ENCODE measurements at places on chromosomes 6 and 20.

DNA sequence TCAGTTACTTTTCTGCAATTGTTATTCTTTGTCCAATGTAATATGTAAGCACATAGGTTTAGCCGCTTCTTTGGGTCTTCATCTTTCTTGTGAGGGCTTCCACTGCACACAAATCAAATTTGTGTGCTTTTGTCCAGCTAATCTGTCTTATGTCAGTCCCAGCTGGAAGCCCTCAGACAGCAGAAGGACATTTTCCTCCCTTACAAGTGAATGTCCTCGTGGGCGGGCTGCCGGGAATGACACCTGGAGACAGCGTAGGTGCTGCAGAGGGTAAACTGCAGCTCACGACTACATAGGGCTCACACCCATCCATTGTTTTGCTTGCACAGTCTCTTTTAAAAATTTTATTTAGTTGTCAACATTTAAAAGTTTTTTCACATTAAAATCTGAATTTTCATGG, 24.6 kb upstream of the PPP1R14C start:
- DNase-seq, result no peak
- H3K36me3 ChIP-seq, result no peaks in the 10 kb centered on the region
- H3K4me1 ChIP-seq, result no peaks in the 10 kb centered on the region
- H3K27ac ChIP-seq, result no peak overlapping the region
- H3K4me3 ChIP-seq, result no peak overlapping the region

GRCh38 chr6:32182555-32182981, 1.5 kb downstream of the AGER start:
- H3K27ac ChIP-seq, result no peak overlapping the region
- no peak for DNase-seq
- H3K4me1 ChIP-seq, result peaks cover 9% of the 10 kb centered on the region
- no peaks in the 10 kb centered on the region for H3K27me3 ChIP-seq
- H3K4me3 ChIP-seq, result no peak overlapping the region

DNA sequence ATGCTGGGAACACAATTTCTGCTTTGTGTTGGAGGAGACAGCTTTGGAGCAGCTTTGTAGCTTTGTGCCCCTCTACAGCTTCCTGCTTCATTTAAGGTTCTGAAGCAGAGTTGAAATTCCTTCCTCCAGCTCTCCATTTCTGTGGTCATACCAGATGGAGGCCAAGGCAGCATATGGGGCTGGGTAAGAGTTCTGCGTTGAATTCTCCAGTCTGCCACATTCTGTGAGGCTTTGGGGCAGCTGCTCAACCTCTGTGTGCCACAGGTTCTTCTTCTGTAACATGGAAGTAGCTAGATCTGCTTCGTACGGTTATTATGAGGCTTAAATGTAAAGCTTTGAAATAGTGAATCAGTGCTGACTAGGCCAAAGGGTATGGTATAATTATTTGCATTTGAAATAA, 2.9 kb upstream of the TRIM26 start:
- peaks cover 22% of the 10 kb centered on the region for H3K4me1 ChIP-seq
- H3K4me3 ChIP-seq, result no peak overlapping the region
- no peaks in the 10 kb centered on the region for H3K36me3 ChIP-seq
- no peak overlapping the region for H3K27ac ChIP-seq
- peaks cover 7% of the 10 kb centered on the region for H3K27me3 ChIP-seq

DNA sequence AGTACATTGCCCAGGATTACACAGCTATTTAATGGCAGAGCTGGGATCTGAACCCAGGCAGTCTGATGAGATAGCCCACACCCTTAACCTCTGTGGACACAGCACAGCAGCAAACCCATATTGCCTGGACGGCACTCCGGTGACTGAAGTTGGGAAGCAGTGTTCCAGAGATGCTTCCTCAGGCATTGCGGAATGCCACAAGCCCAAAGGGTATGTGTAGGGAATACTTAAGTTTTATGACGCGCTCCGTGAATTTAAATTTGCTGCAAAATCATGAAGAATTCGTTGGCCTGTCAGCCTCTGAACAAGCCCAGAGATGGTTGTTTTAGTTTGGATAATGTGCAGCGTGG, 46.4 kb downstream of the PSMG4 start:
- H3K4me1 ChIP-seq, result no peaks in the 10 kb centered on the region
- no peaks in the 10 kb centered on the region for H3K27me3 ChIP-seq
- H3K4me3 ChIP-seq, result no peak overlapping the region
- no peak for DNase-seq
- peaks cover 4% of the 10 kb centered on the region for H3K36me3 ChIP-seq

DNA sequence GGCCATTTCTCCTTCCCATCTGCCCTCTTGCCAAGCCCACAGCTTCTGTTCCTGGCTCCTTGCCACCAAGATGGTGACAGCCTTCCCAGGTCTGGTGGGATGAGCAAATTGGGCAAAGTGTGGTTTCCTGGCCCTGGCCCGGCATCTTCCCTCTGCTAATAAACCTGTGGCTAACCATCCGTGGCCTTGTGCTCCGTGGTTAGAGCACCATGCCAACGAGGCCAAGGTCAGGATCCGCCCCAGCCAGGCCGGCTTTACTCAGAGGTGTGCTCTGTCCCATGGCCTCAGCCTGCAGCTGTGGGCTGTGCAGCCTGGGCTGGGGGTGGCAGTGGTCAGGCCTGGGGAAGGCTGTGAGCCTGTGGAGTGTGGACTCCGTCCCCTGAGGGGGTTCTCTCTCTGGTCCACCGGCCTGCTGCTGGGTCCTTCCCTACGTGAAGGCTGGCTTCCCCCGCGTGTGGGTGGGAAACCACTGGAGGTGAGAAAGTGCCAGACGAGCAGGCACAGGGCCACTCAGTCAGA, 117.4 kb downstream of the VEGFA start:
- no peak overlapping the region for H3K4me3 ChIP-seq
- 0 out of 2 replicates have a peak, but pooled peaks cover 4% of the 10 kb centered on the region for H3K27me3 ChIP-seq
- H3K4me1 ChIP-seq, result peaks cover 16% of the 10 kb centered on the region
- H3K27ac ChIP-seq, result no peak overlapping the region
- DNase-seq, result no peak

DNA sequence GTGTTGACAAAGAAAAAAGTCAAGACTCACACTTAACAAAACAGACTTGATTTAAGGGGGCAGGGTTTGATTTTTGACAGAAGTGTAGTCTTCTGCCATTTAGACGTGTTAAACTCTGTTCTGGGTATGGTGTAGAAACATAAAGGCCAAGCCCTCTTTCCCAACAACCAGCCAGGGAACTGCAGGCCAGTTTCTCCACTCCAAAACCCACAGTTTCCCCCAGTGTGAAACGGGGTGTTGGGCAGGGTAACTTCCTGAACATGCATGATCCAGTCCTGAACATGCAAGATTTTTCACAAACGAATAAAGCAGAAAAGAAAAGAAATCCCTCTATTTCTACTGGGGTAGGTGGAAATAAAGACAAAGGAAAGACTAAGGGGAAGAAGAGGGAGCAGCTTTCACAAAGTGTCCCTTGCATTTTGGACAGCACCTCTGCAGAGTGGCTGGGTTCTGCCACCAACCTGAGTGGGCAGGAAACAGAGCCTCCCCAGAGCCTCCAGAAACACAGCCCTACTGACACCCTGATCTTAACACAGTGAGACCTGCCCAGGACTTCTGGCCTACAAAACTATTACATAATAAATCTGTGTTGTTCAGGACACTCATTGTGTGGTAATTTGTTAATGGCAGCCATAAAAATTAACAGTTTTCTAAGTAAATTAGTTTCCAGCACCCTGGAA, 7.5 kb downstream of the APMAP start:
- no peak overlapping the region for H3K4me3 ChIP-seq
- H3K4me1 ChIP-seq, result no peaks in the 10 kb centered on the region
- H3K27me3 ChIP-seq, result no peaks in the 10 kb centered on the region
- no peaks in the 10 kb centered on the region for H3K36me3 ChIP-seq
- no peak overlapping the region for H3K27ac ChIP-seq

DNA sequence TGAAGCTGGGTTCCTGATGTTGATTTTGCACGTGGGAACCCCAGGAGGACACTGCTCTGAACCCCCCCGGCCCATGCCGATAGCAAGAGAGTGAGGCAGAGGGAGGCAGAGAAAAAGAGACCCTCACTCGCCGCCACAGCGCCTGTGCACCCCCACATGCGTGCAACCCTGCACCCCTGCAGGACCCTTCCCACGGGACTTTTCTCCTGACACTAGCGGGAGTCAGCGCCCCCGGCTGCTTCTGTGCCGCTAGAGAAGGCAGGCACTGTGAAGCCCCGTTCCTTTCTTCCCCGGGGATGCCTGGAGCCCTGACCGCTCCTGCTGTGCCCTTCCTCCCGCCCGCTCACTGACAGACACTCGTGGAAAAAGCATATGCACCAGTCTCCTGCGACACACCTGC, 67.4 kb downstream of the GMPR start:
- no peak overlapping the region for H3K27ac ChIP-seq
- no peak overlapping the region for H3K4me3 ChIP-seq
- no peak for DNase-seq

GRCh38 chr6:56714273-56714672, 71.6 kb upstream of the DST start:
- no peak overlapping the region for H3K27ac ChIP-seq
- H3K36me3 ChIP-seq, result no peaks in the 10 kb centered on the region
- DNase-seq, result no peak
- no peaks in the 10 kb centered on the region for H3K27me3 ChIP-seq
- no peak overlapping the region for H3K4me3 ChIP-seq

DNA sequence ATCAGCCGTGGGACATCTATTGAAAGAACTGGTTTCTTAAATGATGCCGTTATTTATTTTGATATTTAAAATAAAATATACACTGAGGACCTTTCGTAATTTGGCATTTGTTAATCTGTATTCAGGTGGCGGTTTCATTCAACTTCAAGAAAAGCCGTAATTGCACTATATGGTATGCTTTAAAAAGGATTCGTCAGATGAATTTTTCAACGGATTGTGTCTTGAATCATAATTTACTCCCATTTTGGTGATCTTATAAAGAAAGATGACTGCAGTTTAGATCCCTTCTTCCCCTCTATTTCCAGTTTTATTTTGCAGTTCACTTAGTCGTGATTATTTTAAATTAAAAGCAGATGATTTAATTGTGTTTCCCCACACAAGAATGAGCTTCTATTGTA, 761 bp downstream of the KLHL32 start:
- peak overlapping the region; percentile 92 for H3K4me3 ChIP-seq
- DNase-seq, result no peak
- H3K4me1 ChIP-seq, result peaks cover 8% of the 10 kb centered on the region
- H3K27ac ChIP-seq, result no peak overlapping the region
- no peaks in the 10 kb centered on the region for H3K36me3 ChIP-seq

Measured in GM23338 (cell line).